ENCODE measurements at places on chromosomes 7 and 10. TPM values are rescaled to one million over a fixed set of nuclear protein-coding genes. Genes with fewer than 3 reads are reported as not detected.

GRCh38 chr10:6543431-6544005, 36.6 kb downstream of the PRKCQ start:
- DNase-seq: no peak

GRCh38 chr7:146661435-146661834, 544.8 kb downstream of the CNTNAP2 start:
- no peak for DNase-seq

DNA sequence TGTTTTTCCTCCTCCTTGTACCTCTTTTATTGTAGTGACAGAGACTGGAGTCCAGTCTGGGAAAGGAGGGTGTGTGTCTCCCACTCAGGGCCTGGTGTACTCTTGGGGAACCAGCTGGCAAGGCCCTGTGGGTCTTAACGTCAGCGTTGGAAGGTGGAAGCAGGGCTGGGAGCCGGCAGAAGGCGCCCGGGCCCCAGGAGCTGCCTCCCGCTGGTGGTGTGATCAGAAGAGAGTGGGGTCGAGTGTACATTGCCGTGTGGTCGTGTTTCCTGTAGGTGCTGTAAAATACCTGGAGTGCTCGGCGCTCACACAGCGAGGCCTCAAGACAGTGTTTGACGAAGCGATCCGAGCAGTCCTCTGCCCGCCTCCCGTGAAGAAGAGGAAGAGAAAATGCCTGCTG, 45.7 kb downstream of the DAGLB start:
- no peak for DNase-seq

- DNase-seq: no peak
Measured at GRCh38 chr7:30914596-30914995, 2.9 kb downstream of the AQP1 start.

FGL2 gene
- 3.3 TPM for polyA plus RNA-seq

CALML5 gene
- polyA plus RNA-seq: not detected
